HepG2 (cell line): ENCODE measurements at places on chromosomes 3 and 15. TPM values are rescaled to one million over a fixed set of nuclear protein-coding genes. Genes with fewer than 3 reads are reported as not detected.

Gene PIF1
- 14.0 and 18.5 TPM in 2 replicates for polyA plus RNA-seq

Gene PLCB2
- 0.11 TPM in 1 of 2 replicates, not detected in the other for polyA plus RNA-seq

Gene SLMAP
- 23.2 and 24.0 TPM in 2 replicates for polyA plus RNA-seq

DNA sequence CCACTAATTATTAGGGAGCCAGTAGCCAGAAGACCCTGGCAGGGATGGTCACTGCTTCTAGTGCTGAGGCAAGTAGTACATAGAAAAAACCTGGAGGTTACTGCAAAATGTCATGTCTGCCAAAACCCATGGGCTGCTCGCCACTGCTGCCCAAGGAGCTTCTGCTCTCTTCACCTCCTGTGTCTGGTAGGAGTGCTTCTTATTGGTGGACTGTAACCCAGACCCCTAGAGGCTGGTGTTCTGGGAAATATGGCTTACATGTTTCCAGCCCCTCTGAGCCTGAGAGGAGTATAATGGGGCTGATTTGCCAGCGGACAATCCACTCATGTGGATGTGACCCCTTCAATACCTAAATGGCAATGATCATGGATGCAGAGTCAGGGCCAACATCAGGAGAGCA is 286.4 kb downstream of the EPHB1 start:
- DNase-seq: no peak

GRCh38 chr3:150721285-150722130 is 17.8 kb upstream of the ERICH6 start:
- peak; percentile 67 for DNase-seq

- no peak for DNase-seq
These were observed 20.2 kb downstream of the CLDN11 start for GRCh38 chr3:170438836-170439235.

DNA sequence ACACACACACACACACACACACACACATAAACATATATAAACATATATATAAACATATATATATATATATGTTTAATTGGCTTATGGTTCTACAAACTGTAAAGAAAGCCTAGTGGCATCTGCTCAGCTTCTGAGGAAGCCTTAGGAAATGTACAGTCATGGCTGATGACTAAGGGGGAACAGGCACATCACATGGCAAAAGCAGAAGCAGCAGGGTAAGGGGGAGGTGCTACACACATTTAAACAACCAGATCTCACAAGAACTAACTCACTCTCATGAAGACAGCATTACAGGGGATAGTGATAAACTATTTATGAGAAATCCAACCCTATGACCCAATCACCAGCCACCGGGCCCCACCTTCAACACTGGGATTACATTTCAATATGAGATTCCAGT is 922.9 kb downstream of the SI start:
- no peak for DNase-seq

DNA sequence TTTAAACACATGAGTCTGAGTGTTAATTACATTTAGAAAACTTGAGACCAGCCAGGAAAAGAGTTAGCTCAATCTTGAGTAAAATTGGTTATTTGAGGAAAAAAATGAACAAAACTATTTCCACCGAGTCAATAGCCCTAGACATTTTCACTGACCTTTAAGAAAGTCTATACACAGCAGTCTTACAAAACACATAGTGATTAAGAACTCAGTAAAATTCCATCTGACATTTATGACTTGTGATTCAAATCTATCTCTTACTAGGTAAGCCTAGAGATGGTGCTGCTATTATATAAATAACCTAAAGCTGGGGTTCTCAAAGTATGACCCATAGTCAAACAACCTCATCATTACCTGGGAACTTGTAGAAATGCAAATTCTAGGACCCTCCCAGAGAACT is 109.1 kb upstream of the COL8A1 start:
- DNase-seq: no peak

DNA sequence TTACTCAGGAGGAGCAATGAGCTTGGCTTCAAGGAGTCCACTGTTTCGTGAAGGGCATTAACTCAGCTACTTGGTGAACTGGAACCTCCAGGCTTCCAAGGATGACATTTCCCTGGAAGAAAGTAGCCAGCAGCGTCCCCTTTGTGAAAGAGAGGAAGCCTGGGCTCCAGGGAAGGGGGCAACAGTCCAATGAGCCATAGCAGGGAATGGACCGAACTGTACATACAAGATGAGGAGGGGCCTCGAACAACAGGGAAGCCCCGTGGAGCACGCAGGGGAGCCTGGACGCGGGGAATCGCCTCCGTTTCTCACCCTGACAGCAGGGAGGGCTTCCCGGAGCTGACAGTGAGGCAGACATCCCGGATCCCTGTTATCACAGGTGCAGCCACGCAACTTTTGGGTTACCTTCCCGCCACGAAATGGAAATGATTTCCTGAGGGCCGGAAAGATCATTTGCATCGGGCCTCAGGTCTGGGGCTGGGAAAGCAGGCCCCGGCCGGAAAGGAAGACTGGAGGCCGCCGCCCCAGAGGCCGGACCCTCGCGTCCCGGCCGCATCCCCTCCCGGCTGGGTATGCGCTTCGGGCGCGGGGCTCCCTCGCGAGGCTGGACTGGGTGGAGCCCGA is 475 bp upstream of the SPINT1 start:
- DNase-seq: no peak

DNA sequence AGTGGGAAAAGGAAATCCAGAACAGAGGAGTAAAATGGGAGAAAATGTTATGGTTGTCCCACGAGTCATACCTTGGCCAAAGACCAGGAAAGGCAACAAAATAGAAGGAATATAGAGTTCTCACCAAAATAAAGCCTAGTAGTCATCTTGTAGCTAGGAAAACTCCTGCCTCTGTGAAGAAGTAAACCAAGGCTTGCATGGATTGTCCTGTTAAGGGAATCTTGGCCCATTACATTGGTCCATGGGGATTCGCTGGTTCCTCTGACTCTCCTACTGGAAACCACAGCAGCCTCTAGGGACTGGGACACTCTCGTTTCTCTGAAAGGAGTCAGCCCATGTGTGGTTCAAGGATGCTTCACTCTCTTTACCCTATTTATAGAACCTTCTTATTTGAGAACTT is 62.9 kb upstream of the FNDC3B start:
- DNase-seq: no peak

GRCh38 chr15:59484399-59484798 is 46.4 kb downstream of the FAM81A start:
- no peak for DNase-seq

GRCh38 chr15:49366496-49366895 is 56.5 kb upstream of the FGF7 start:
- no peak for DNase-seq

GRCh38 chr3:3296979-3297381 is 117.5 kb upstream of the CRBN start:
- no peak for DNase-seq

GRCh38 chr3:172189987-172190603 is 150.7 kb downstream of the FNDC3B start:
- no peak for DNase-seq

DNA sequence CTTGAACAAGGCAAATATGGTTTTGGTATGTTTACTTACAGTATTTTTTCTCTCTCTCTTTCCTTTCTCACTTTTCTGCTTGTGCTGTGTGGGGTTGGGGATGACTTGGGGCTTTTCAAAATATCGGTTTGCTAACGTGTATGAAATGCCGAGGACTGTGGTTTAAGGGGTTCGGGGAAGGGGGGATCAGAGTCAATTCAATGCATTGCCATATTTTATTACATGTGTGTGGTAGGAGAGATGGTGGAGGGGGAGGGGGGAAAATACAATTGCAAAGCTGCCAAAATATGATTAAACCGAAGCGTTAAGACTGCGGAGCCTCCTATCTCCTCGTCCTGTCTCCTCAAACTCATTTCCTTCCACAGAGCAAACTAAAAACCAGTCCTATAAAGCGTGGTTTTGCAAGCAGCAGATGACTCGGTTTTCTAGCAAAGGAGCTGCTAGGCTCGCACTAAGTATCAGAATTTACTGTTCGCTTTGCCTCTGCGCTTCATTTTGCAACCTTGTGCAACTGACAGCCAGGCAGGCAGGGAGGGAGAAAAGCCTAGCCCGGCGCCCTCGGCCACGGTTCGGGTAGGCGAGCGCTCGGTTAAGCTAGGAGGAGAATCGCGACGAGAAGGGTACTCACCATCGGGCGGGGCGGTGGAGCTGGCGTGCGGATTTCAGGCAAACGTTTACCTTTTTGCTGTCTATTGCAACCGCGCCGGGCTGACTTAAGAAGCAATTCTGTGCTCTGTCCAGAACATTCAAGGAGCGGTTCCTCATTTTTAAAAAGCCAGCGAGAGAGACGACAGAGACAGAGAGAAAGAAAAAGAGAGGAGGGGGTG is 4.0 kb upstream of the NR2F2 start:
- no peak for DNase-seq

DNA sequence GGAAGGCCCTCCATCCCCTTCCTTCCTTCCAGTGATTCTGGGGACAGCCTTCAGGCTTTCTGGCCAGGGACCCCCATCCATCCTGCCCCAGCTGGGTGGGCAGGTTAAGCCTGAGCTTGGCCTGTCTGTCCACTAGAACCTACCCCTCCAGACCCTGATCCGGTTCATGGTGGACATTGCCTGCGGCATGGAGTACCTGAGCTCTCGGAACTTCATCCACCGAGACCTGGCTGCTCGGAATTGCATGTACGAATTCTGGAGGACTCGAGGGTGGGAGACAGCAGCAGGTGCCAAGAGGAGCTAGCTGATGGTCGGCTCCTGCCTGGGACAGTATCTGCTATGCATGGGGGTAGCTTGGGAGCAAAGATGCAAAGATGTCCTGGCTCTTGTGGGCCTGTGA is 13.9 kb downstream of the TYRO3 start:
- DNase-seq: no peak

- DNase-seq: no peak
These were observed 49.6 kb upstream of the PPARG start for GRCh38 chr3:12239301-12239700.

- no peak for DNase-seq
These were observed 65.7 kb downstream of the RARB start for GRCh38 chr3:25493786-25494185.

GRCh38 chr3:152626226-152626625 is 208.7 kb upstream of the P2RY1 start:
- no peak for DNase-seq

DNA sequence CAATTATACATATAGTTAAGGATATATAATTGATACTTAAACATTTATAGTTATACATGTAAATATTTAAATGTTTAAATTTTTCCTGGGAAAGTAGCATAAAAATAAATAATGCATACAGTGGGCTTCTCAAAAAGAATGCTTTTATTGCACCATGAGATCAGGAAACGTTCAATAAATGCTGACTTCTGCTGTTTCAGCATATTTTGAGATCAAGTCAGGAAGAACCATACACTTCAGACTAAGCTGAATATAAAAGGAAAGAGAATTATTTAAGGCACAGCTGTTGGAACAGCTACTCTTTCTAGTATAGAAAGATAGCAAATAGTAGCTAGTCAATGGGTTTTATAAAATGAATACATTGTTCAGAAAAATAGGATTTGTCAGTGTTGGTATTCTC is 1462.3 kb upstream of the CADM2 start:
- no peak for DNase-seq

DNA sequence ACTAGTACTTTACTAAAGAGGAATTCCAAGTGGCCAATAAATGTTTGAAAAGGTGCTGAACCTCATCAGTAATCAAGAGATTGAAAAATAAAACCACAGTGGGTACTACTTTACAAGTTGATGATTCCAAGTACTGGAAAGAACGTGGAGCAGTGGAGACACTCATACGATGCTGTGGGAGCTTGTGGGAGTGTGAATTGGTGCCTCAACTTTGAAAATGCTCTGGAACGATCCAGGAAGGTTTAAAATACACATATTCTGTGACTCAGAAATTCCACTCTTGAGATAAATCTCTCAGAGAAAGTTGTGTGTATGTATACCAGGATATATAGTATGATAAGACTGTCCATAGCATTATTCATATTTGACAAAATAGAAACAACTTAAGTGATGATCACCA is 9.3 kb downstream of the LRCH3 start:
- no peak for DNase-seq

- peak; percentile 15 for DNase-seq
These were observed 17.8 kb downstream of the UBXN7 start for GRCh38 chr3:196414469-196414868.

GRCh38 chr15:35040339-35041255 is 44.5 kb downstream of the NANOGP8 start:
- DNase-seq: no peak

DNA sequence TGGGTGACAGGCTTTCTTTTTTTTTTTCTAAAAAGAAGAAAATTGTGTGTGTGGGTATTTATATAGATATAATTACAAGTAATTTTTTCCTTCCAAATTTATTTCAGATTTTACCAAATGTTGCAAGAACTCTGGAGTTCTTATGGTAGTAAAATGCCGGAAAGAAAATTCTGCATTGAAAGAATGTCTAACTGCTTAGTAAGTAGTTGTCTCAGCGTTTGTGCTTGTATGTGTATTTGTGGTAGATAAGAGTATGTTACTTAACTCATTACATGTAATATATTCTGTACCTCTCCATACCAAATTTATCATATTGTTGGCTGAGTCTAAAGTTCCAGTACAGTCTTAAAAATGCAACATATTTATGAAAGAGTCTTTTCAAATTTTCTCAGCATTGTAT is 32.3 kb upstream of the ZCWPW2 start:
- DNase-seq: no peak

DNA sequence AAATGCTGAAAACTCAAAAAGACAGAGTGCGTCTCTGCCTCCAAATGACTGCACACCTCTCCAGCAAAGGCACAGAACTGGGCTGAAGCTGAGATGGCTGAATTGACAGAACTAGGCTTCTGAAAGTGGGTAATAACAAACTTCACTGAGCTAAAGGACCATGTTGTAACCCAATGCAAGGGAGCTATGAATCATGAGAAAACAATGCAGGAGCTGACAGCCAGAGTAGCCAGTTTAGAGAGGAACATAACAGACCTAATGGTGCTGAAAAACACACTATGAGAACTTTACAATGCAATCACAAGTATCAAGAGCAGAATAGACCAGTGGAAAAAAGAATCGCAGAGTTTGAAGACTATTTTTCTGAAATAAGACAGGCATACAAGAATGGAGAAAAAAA is 10.1 kb upstream of the AVEN start:
- DNase-seq: no peak

DNA sequence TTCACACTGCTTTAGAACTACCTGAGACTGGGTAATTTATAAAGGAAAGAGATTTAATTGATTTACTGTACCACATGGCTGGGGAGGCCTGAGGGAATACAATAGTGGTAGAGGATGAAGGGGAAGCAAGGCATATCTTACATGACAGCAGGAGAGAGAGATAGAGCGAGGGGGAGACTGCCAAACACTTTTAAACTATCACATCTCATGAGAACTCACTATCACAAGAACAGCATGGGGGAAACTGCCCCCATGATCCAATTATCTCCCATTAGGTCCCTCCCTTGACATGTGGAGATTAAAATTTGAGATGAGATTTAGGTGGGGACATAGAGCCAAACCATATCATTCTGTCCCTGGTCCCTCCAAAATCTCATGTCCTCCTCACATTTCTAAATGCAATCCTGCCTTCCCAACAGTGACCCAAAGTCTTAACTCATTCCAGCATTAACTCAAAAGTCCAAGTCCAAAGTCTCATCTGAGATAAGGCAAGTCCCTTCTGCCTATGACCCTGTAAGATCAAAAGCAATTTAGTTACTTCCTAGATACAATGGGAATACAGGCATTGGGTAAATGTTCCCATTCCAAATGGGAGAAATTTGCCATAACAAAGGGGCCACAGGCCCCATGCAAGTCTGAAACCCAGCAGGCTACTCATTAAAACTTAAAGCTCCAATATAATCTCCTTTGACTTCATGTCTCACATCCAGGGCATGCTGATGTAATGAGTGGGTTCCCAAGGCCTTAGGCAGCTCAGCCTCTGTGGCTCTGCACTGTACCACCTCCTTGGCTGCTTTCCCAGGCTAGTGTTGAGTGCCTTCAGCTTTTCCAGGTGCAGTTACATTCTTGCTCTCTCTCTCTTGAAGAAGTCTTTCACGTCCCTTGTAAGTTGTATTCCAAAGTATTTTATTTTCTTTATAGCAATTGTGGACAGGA is 481.7 kb upstream of the TGFBR2 start:
- DNase-seq: no peak
